ENCODE measurements at places on chromosomes 3 and 15.

DNA sequence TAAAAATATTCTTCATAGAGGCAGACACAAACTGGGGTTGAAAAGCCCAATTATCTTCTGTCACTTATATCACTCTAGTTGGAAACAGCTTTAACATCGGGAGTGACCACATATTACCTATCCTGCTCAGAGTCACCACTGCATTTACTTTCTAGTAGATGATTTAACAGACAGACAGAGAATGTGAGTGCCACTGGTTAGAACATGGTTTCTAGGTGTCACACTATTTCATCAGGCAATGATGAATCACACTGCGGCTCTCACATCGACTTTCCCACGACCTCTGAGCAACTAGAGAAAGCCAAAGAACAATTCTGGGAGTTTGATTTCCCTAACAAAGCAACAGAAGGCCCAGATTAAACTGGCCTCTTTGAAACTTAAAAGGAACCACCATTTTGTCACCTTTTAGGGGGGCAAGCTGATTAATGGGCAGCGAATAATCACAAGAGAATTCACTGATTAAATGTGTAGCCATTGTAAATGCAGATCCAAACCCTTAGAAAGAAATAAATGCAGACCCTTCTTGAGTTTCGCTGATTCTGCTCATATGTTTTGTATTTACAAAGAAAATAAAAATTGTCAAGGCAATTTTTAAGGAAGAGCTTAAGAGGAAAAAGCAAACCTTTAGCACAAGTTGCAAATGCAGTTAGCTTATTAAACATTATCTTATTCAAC, 112.6 kb upstream of the KBTBD8 start:
- DNase-seq = no peak

DNA sequence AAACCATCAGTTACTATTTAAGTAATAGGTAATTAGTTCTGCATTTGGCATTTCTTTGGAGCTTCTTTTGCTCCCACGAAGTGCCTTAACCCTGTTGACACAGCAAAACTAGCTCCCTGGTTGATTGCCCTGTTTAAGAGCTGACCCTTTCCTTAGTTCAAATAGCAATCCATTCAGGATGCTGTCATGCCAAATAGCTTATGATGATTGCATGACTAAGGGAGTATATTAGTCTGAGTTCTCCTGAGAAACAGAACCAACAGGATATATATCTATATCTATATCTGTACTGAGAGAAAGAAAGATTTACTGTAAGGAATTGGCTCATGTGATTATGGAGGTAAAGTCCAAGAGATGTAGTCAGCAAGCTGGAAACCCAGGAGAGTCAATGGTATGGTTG, 50.3 kb upstream of the SPRED1 start:
- no peak for DNase-seq

- DNase-seq = peak; percentile 76
These were observed at the start of gene PDE8A for GRCh38 chr15:84981711-84982300. Gene PDE8A, plus strand, starts transcription at chr15:84981856. Its CDS starts 307 bp downstream, at chr15:84982163.

DNA sequence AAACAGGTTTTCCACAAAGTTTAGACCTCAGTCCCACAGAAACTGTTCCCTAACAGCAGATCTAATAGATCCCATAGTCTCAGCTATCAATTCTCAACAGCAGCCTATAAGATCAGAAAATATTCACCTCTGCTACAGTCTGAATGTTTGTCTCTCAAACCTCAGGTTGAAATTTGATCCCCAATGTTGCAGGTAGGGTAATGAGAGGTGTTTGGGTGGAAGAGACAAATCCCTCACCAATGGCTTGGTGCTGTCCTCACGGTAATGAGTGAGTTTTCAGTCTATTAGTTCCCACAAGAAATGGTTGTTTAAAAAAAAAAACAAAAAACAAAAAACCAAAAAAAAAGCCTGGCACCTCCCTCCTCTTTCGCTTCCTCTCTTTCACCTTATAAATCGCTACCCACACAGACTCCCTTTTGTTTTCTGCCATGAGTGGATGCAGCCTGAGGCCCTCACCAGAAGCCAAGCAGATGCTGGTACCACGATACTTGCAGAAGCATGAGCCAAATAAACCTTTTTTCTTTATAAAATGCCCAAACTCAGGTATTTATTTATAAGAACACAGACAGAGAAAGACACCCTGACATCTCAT, 14.2 kb downstream of the ZNF280D start:
- no peak for DNase-seq

- DNase-seq = no peak
These were observed 58.6 kb upstream of the CCDC80 start for GRCh38 chr3:112699436-112699978.

DNA sequence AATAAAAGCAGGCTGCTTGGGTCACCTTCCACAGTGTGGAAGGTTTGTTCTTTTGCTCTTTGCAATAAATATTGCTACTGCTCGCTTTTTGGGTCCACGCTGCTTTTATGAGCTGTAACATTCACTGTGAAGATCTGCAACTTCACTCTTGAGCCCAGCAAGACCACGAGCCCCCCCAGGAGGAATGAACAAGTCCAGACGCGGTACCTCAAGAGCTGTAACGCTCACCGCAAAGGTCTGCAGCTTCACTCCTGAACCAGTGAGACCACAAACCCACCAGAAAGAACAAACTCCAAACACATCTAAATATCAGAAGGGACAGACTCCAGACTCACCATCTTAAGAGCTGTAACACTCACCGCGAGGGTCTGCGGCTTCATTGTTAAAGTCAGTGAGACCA, 47.5 kb upstream of the CCR4 start:
- no peak for DNase-seq

- no peak for DNase-seq
These were observed 341.7 kb upstream of the PROK2 start for GRCh38 chr3:72126441-72127223.

GRCh38 chr15:62450061-62450460, 285.0 kb upstream of the C2CD4B start:
- DNase-seq = no peak

All from sigmoid colon (tissue), 7 donors.